ENCODE measurements at places on chromosomes 1 and 21.

DNA sequence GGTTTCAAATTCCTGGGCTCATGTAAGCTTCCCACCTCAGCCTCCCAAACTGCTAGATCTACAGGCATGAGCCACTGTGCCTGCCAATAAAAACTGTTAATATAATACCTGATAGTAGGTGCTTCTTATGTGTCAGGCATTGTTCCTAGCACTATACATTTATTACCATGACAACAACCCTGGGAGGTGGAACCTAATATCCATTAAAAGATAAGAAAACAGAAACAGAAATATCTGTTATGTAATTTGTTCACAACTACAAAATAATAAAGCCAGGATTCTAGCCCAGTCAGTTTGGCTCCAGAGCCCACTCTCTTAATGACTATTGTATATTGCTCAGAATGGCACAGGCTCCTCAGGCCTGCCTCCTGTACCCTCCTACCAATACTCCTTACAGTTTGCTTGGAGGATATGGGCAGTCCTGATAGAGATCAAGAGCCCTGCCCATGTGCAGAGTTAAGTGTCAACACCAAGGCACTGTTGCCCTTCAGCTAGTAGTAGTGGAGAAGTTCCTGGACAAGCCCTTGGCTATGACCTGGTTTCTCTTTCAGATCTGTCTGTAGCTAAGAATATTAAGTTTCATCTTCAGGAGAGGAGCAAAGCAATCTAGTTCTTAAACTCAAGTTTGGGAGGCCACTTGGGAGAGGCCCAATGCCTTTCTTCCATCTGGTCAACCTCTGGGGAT is 22.4 kb downstream of the RPL5 start:
- no peak for DNase-seq

GRCh38 chr1:208921259-208921658 is 662.3 kb upstream of the CAMK1G start:
- DNase-seq, result no peak

DNA sequence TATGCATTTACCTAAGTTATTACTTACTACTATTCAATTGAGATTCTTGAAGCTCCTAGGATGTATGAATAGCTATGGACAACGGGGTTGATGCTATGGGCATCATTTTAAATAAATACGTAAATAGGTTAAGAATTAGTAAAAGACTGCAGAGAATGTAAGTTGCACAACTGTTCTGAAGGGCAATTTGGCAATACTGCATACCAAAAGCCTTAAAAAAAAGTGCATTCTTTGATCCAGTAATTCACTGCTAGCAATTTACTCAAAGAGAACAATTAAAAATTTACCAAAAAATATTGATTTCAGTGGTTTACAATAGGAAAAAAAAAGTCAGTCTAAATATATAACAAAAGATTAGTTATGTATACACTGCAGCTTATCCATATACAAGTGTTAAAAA is 3.5 kb downstream of the ARPC5 start:
- DNase-seq, result no peak

DNA sequence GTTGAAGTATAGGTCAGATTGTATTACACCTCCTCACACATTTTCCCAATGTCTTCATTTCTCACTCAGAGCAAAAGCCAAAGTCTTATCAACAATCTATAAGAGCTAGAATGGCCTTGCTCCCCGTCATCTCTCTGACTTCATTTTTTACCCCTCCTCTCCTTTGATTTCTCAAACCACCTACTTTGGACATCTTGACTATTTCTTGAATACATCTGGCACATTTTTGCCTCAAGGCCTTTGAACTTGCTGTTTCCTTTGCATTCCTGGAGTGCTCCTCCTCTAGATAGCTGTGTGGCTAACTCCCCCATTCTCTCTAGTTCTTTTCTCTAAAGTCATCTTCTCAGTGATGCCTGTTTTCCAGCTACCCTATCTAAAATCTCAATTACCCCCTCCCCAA is 7.2 kb upstream of the XCL2 start:
- DNase-seq, result no peak

- DNase-seq, result no peak
Observed at GRCh38 chr1:20449735-20450311, 36.2 kb downstream of the CAMK2N1 start.

GRCh38 chr1:78759881-78760280 is 110.2 kb downstream of the IFI44 start:
- no peak for DNase-seq

GRCh38 chr1:203690730-203691129 is 64.1 kb downstream of the ATP2B4 start:
- no peak for DNase-seq

- DNase-seq, result no peak
Observed at GRCh38 chr1:54768093-54768492, 3.8 kb upstream of the PARS2 start.

DNA sequence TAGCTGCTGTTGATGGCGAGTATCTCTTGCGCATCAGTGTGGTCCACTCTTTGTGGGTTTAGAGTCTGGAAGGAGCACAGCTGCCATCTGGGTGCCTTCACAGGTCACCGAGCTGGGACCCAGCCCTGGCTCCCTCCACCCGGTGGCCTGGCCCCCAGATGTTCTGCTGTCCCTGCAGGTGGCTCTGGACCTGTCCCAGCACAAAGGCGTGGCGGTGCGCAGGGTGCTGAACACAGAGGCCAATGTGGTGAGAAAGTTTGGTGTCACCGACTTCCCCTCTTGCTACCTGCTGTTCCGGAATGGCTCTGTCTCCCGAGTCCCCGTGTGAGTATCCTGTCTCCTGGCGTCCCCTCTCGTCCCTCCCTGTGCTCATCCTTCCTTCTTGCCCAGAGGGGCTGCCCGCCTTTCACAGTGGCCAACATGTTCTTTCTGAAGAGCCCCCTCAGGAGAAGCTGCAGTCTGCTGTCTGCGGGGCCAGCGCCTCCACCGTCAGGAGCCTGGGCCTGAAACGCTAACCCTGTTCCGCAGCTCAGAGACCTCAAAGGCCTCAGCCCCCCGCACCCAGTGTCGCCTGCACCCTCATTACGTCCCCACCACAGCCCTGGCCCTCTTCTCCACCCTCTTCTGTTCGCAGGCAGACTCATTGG is 27.4 kb downstream of the QSOX1 start:
- no peak for DNase-seq

GRCh38 chr1:180252638-180253536 is 22.8 kb downstream of the LHX4 start:
- no peak for DNase-seq

DNA sequence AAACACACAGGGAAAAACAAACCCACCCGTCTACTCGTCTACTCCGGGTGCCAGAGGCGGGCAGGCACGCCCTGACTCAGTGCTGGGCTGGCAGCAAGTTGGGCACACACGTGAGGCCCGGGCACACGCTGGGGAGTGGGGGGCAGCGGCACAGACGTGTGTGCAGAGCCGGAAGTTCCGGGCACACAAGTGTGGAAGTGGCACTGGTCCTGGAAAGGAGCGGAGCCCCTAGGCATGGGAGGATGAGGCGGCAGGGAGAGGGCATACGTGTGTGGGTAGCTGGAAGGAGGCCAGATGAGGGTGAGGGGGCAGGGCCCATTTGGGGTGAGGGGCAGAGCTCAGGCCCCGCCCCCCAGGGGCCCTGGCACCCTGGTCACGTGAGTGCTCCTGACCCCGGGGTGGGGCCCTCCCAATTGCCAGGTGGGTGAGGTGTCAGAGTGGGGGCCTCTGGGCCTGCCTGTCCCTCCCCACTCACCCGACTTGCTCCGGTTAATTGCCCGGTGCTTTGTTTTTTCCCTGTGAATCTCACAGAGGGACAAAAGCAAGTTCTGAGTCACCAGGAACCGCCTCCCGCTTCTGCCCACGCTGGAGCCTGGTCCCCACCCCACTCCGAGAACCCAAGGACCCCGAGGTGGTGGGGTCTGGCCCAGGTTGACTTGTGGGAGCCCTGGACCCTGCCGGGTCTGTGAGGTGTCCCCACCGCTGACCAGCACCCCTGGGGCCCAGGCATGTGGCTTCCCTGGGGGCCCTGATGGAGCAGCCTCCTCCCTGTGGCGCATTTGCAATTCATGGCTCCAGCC is 104.8 kb upstream of the CASZ1 start:
- DNase-seq, result no peak

DNA sequence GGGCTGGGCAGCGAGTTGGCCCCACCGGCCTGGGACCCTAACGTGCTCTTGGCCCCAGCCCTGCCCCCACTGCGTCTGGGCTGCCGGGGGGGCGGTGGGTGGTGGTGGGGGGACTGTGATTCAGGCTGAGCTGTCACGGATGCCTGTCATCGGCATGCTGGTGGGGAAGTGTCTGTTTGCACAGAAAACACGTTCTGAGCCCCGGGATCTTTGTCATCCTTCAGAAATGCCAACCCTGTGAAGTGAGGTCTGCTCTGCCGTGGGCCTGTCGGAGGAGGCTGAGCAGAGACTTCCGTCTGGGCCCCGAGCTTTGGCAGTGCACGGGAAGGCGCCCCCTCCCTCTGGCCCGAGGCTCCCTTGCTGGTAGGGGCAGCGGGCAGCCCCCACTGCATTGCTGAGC is 24.3 kb upstream of the PLCH2 start:
- DNase-seq, result no peak

DNA sequence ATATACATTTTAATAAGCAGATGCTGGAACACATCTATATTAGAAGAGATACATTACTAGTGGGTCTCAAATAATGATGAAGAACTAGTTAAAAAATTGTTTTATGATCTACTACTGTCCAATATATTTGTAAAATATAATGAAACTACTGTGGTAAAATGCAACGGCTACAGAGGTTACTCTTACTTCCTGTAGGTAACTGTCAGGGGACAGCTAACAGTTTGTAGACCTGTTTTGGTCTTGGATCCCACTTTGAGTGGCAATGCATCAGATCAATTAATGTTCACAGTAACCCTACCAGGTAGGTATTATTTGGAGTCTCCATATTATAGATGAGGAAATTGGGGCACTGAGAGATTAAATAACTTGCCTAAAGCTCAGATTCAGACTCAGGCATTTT is 26.7 kb upstream of the MYSM1 start:
- DNase-seq, result no peak

DNA sequence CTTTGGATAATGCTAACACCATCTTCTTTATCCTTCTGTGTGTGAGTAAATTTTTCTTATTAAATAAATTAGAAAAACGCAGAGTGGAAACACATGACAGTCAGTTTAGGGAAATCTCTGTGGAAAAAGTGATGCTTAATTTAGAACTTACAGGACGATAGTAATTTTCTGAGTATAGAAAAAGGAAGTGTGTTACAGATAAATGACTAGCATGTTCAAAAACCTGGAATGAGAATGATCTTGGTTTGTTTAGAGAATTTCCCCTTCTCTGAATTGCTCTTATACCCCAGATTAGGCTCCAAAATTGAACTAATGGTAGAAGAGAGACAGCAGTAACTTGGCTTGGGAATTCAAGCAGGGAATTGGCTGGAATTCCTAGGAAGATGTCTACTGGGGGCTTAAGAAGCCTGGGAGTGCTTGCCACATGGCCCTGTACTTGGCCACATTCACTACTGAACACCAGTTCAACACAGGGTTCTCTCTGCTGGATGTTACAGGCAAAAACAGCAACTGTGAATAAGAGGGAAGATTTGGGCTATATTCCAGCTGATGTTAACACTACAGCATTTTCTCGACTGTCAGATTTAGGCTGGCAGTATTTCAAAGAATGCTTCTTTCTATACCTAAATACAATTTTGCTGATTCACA is 1004.2 kb downstream of the TTLL7 start:
- no peak for DNase-seq

DNA sequence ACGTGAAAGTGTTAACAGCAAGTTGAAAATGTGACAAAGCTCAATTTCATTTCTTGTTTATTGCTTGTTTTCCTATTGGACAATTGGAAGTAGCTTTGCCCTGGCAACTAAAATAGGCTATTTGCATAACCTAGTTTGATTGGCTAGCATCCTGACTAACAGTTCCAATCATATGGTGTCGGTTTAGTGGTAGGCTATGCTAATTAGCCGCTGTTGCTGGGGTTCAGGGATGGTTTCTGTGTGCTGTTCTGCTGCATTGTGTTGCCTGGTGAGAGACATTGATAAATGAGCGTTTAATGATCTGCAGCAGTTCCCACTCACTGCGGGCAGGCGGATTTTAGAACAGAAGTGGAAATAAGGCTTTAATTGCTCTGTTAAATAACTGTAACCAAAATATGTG is 68.5 kb downstream of the DYRK1A start:
- DNase-seq, result no peak

DNA sequence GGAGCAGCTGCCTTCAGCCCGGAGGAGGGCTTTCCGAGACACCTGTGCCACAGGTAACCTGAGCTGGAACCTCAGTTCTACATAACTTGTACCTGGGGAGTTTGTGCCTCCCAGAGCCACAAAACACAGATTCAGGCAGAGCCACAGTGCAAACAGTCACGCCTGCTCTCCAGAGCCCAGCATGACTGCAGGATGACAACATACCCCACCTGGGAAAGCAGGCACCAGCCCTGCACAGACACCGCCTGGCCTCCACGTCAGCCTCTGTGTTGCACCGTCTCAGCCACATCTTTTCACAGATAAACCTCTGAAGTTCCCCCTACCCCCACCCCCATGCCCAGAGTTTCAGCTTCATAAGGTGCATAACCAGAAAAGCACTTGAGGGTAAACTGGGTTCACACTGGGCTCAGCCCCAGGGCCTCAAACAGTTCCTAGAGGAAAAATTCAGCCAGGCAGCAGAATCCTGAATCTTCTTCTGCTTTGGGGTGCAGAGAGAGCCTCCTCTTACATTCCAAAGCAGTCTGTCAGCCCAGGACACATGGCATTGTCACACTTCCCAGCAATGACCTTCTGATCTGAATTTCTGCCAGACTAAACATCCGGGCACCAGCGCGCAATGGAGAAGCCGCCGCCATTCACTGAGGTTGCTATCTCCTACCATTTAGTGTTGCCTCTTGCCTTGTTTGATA is 229.5 kb downstream of the TOMM20 start:
- DNase-seq, result no peak

DNA sequence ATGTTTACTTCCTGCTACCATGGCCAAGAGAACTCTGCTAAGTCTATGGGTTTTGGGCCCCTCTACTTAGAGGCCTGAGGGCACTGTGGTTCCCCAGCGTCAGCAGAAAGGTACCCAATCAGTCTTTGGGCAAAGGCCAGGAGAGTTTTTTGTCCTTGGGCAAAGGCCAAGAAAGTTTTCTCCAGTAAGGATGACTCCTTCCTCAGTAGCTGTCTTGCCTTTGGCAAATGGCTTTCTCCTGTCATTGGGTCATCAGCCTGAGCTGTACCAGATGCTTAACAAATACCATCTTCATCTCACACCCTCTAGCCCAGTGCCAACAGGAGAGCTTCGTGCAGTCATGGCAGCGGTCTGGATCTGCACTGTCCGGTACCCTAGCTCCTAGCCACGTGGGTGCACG is 199.3 kb upstream of the TMEM51 start:
- DNase-seq, result no peak

- DNase-seq, result no peak
Observed at GRCh38 chr1:12654004-12654567, 10.2 kb downstream of the AADACL4 start.

DNA sequence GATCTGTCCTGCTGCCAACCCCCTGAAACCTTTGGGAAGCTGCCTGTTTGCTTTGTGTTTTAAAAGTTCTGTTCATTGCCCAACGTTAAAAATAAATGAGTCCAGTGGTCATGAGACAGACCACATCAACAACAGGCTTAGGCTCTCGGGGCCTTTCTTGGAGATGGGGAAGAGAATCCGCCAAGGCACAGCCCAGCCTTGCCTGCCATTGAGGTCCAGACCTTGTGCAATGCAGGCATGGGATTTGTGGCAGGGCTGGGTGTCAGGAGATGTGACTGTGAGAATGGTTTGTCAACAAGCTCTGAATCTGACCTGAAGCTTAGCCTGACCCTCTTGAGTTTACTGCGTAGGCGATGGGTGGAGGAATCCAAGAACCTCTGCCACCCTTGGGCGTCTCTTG is 4.2 kb downstream of the SPSB1 start:
- no peak for DNase-seq
